HT-29 (cell line): ENCODE measurements at places on chromosomes 16 and 17.

- no peak for DNase-seq
Observed at GRCh38 chr17:18944646-18945045, 7.3 kb upstream of the SLC5A10 start.

DNA sequence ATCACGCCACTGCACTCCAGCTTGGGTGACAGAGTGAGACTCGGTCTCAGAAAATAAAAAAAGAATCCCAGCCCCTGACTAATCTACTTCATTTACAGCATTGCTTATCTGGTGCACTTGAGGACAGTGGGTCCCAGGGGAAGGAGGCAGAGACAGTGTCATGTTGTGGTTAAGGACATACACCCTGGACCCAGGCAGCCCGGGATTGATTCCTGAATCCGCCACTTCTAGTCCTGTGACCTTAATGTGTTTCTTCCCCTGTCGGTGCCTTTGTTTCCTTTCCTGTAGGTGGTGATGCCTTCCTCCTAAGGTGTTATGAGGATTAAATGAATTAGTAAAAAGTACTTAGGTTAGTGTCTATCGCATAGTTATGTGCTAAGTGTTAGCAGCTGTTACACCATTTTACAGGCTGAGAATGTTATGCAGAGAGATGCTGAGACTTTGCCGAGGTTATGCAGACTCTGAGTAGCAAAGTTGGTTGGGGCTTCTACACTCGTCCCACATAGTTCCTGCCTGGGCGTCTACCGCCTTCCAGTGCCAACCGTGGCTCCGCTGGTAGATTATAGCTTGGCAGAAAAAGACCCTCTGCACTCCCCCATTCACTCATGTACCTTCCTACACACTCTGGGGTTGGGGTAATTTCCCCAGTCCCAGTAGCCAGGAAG lies 74.8 kb downstream of the RAB11FIP4 start:
- DNase-seq: no peak

DNA sequence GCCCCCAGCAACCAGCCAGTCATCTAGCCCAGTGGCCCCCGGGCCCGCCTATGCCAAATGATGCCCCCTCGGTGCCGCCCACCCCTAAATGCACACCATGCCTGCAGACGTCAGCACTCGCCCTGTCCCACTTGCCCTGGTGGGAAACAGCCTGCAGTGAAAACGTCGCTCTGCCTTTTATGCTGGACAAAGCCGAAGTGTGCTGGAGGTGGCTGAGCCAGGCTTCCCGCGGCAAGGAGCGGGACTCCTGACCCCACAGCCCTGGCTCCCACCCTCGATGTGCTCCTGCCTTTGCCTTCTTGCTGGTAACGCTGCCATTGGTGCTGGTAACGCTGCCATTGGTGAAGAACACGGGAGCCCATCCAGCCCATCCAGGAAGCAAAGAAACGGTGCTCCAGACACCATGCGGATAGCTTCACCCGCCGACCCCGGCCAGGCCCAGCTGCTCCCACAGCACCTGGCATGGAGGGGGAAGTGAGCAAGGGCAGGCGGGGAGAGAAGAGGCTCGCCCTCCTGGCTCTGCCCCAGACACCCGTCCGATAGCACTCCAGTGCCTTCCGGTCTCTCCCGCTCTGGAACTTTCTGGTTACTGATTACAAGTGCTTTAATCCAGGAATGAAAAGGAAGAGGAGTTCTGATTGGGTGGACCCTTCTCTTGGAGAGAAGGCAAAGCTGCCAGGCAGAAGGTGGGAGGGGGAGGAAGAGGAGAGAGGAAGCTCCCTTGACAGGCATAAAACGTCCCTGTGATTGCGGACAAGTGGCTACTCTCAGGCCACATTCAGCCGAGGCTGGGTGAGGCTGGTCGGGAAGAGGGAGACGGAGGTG lies 4.0 kb upstream of the BAIAP2 start:
- DNase-seq: peak; percentile 87

DNA sequence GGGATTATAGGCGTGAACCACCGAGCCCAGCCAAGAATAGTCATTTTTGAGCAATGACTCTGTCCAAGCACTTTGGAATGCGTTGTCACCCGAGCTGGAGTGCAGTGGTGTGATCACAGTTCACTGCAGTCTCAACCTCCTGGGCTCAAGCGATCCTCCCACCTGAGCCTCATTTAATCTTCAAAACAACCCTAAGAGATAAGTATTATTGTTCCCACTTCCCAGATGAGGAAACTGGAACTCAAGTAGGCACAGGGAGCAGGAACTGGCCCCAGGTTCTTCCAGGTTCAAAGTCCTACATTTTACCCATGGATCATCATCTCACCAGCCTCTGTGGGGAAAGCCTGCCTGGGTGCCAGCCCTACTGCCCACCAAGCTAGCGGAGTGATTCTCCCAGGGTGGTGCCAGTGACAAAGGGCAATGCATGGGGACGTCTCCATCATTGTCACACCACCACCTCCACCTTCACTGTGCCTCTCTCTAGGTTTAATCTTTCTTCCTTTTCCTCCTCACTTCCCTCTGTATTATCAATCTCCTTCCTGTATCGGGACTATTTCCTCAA lies 11.3 kb upstream of the RNF157 start:
- DNase-seq: no peak

DNA sequence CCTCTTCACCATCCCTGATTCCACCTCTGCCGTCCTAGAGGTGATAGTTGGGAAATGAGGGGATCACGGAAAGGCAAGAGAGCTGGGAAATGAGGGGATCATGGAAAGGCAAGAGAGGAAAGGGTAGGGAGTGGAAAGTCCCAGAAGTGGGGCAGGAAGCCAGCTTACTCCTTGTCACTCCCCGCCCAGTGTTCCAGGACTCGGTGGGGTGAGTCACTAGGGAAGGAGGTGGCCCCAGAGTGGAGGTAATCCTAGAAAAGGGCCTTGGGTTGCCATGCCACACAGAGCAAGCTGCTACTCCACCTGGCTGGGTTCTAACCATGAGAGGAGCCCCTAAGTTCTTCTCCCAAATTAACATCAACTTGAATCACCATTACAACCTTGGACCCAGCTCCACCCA lies 14.8 kb downstream of the ALOXE3 start:
- DNase-seq: no peak

DNA sequence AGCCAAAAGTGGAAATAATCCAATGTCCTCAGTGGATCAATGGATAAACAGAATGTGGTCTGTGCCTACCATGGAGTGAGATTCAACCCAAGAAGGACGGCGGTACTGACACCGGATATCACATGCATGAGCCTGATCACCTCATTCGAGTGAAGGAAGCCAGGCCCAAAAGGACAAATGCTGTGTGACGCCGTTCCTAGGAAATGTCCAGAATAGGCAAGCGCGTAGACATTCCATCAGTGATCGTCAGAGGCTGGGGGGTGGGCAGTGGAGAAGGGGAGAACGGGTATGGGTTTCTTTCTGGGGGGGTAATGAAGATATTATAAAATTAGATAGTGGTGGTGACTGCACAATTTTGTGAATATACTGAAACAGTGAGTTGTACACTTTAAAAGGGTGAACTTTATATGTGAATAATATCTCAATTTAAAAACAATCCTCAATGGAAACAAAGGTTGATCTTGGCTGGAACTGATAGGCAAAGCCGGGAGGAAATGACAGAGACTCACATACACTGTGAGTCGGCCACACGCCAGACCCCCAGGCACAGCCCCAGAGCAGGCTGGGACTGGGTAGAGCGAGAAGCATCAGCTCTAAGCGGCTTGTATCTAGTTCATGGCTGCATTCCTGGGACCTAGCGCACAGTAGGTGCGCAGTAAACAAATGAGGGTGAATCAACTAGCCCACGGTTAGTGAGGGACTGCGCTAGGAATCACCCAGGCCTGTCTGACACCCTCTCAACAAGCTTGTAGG lies 3.5 kb downstream of the DBNDD1 start:
- no peak for DNase-seq

GRCh38 chr17:40306395-40306794 lies 2.6 kb upstream of the RARA start:
- DNase-seq: no peak

DNA sequence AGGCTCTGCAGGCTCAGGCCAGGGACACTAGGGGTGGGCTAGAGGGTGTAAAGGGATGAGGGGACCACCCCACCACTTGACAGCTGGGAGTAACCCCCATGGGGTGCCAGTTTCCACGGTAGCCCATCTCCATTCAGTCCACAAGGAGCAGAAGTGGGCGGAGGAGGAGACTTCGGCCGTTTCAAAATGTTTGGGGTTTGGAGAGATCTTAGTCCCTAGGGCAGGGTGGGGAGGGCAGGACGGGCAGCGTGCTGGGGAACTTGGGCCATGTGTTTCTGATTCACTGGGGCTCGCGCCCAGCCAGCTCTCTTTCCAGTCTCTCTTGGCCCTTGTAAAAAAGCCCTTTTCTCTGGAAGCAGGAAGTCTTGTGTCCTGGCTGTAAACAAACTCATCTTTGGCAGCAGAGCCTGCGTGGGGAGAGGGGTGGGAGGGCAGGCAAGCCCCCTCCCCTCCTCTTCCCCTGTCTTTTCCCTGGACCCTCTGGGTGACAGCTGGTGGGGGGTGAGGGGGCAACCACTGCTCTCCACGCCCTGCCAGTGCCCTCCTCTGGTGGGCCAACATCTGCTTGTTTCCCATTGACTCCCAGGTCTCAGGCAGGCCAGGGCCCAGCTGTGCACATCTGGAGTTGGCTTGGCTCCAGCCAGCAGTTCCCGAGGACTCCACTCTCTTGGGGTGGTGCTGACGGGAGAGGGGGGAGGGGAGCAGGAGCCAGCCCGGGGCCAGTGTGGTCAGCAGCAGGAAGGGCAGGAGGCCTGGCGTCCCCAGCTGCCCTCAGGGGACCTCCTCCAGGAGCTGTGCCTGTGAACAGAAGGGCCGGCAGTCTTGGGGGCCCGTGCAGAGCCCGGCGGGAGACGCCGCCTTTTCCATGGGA lies 8.1 kb downstream of the CYGB start:
- no peak for DNase-seq

GRCh38 chr16:84036982-84037425 lies 5.6 kb downstream of the SLC38A8 start:
- no peak for DNase-seq

DNA sequence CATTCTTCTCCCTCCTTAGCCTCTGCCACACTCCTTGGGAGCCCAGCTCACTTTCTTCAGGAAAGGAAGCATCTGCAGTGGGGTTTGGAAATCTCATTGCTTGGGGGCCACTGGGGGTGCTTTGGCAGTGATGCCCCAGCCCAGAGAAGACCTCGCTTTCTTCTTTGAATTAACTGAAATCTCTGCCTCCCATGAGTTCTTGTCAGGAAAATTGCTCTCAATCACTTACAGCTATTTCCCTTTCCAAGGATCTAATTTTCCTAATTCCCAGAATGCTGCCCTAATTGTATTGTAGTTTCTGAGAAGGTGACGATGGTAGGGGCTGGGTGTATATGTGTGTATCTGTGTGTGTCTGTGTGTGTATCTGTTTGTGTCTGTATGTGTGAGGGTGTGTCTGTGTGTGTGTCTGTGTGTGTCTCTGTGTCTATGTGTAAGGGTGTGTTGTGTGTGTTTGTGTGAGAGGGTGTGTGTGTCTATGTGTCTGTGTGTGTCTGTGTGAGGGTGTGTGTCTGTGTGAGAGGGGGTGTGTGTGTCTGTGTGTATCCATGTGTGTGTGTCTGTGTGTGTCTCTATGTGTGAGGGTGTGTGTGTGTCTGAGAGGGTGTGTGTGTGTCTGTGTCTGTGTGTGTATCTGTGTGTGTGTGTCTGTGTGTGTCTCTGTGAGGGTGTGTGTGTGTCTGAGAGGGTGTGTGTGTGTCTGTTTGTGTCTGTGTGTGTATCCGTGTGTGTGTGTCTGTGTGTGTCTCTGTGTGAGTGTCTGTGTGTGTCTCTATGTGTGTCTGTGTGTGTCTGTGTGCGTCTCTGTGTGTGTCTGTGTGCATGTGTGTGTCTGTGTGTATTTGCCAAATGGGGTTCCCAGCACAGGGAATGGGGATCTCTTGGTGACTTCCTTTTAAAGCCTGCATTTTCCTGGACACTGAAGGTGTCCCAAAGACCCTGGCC lies 83.5 kb upstream of the DNAJA2 start:
- no peak for DNase-seq

- no peak for DNase-seq
Observed at GRCh38 chr17:15145621-15146020, 119.5 kb downstream of the PMP22 start.

GRCh38 chr17:50213026-50214022 lies 11.9 kb upstream of the COL1A1 start:
- DNase-seq: no peak

GRCh38 chr17:18300725-18301480 lies 13.9 kb downstream of the TOP3A start:
- DNase-seq: peak; percentile 47
